ENCODE measurements at places on chromosomes 1 and 21.

- H3K36me3 ChIP-seq = peaks cover 5% of the 10 kb centered on the region
- no peak overlapping the region for H3K4me3 ChIP-seq
- H3K27me3 ChIP-seq = no peaks in the 10 kb centered on the region
Observed at GRCh38 chr1:39091845-39092645, 65.9 kb downstream of the NDUFS5 start.

DNA sequence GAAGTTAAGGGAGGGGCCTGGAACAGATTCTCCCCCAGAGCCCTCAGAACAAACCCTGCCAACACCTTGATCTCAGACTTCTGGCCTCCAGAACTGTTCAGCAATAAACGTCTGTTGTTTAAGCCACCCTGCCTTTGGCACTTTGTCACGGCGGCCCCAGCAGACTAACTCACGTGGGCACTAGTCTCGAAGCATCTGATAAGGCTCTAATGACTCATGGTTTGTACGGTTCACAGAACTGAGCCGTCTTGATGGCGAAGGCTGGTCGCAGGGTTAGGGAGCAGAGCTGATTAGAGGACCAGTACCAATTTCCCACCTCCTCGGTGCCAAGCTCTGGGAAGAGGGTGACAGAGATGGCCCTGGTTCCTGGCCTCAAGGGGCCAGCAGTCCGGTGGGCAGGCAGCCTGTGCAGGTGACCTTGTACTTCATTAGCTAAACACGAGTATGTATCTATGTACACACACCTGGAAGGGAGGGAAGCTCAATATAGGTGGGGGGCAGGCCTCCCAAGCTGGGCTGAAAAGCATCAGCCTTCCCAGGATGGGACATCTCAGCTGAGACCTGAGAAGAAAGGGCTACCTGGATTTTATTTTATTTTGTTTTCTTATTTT, 112.8 kb downstream of the MRPS6 start:
- no peak overlapping the region for H3K27ac ChIP-seq
- no peak for DNase-seq
- H3K4me3 ChIP-seq = no peak overlapping the region
- no peaks in the 10 kb centered on the region for H3K27me3 ChIP-seq
- H3K4me1 ChIP-seq = no peaks in the 10 kb centered on the region

DNA sequence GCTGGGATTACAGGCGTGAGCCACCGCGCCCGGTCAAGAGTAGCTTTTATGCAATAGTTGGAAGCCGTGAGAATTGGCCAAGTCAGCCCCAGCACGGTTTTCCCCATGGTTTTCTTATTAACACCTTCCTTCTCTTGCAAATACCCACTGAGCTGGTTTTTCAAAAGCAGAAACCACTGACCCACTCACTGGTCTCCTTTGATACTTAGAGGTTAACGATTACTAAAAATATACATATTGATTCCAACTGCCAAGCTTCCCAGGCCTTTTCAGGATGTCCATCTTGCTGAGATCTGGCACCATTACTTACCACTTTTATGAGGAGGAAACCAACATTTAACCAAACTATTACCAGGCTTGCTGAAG, 25.9 kb upstream of the TARDBP start:
- H3K36me3 ChIP-seq = peaks cover 3% of the 10 kb centered on the region
- H3K4me3 ChIP-seq = no peak overlapping the region
- no peak overlapping the region for H3K27ac ChIP-seq
- DNase-seq = no peak

GRCh38 chr1:167763525-167764220, 41.9 kb downstream of the MPZL1 start:
- peaks cover 17% of the 10 kb centered on the region for H3K4me1 ChIP-seq
- no peaks in the 10 kb centered on the region for H3K27me3 ChIP-seq
- DNase-seq = no peak
- H3K36me3 ChIP-seq = no peaks in the 10 kb centered on the region
- no peak overlapping the region for H3K27ac ChIP-seq
- no peak overlapping the region for H3K4me3 ChIP-seq

DNA sequence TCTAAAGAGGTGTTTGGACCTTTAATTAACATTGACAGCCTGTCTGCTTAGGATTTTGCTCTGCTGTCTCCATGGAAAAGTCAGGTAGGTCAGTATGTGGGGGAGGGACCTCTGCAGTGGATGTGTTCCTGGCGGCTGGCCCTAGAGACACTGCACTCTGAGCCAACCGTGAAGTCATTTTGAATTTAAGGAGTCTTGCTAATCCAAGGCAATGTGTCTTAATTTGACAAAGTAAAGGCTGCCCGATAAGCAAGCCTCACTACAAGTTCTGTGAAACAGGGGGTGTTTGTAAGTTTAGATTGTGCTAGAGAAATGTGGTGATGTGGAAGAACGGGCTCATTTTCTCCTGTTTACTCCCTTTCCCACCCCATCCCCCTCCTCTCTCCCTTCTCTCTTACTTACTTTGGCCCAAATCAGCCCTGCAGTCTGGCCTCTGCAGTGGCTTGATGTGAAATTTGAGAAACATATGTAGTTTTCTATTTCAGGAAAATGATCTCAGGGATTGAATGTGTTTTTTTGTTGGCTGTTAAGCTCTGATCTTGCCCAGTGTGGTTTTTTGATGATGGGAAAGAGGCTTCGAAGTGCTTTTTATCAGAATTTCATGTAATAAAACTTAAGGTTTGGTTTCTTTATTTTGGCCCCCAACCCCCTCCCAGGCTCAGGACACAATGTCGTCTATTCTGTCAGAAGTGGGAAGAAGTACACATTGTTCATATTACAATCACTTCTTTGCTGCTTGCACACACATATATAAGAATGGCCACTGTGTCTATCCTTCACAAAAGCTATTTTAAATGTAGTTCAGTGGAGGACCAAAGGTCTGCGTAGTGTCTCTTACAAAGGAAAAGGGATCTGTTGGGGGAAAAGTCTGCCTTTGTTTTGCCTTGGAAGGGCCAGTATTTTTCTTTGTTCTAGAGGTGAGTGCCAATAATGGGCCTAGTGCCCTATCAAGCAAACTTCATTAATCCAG, 96.6 kb downstream of the FGGY start:
- peaks cover 3% of the 10 kb centered on the region for H3K4me1 ChIP-seq
- H3K27ac ChIP-seq = no peak overlapping the region
- H3K4me3 ChIP-seq = no peak overlapping the region
- H3K36me3 ChIP-seq = no peaks in the 10 kb centered on the region
- DNase-seq = no peak
- H3K27me3 ChIP-seq = no peaks in the 10 kb centered on the region

DNA sequence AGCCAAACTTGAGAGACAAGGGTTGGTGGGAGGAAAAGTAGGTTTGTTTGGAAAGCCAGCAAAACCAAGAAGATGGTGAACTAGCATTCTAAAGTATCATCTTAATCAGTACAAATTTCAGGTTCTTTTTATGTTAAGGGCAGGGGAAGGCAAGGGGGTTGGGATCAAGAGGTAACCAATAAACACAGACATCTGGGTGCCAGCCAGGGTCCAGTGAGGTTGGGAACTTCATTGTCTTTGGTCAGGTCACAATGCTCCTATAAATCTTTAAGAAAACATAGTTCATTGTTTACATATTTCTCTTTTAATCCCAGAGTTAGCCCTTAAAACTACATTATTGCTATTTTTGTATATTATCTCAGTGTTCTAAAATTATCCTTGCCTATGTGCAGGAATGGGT, 126.2 kb upstream of the NR5A2 start:
- no peak overlapping the region for H3K27ac ChIP-seq
- H3K36me3 ChIP-seq = no peaks in the 10 kb centered on the region
- H3K27me3 ChIP-seq = peaks cover 12% of the 10 kb centered on the region

- H3K4me3 ChIP-seq = no peak overlapping the region
- no peaks in the 10 kb centered on the region for H3K4me1 ChIP-seq
- DNase-seq = no peak
- H3K27me3 ChIP-seq = no peaks in the 10 kb centered on the region
- no peak overlapping the region for H3K27ac ChIP-seq
Observed at GRCh38 chr1:159932296-159933285, 7.3 kb upstream of the TAGLN2 start.

GRCh38 chr1:89883030-89883379, 62.2 kb downstream of the LRRC8D start:
- H3K27ac ChIP-seq = no peak overlapping the region
- no peak overlapping the region for H3K4me3 ChIP-seq
- no peaks in the 10 kb centered on the region for H3K27me3 ChIP-seq
- peaks cover 8% of the 10 kb centered on the region for H3K4me1 ChIP-seq

- no peak for DNase-seq
- H3K27me3 ChIP-seq = no peaks in the 10 kb centered on the region
- H3K27ac ChIP-seq = no peak overlapping the region
Observed at GRCh38 chr21:25107708-25108107, 499.6 kb downstream of the MRPL39 start.

DNA sequence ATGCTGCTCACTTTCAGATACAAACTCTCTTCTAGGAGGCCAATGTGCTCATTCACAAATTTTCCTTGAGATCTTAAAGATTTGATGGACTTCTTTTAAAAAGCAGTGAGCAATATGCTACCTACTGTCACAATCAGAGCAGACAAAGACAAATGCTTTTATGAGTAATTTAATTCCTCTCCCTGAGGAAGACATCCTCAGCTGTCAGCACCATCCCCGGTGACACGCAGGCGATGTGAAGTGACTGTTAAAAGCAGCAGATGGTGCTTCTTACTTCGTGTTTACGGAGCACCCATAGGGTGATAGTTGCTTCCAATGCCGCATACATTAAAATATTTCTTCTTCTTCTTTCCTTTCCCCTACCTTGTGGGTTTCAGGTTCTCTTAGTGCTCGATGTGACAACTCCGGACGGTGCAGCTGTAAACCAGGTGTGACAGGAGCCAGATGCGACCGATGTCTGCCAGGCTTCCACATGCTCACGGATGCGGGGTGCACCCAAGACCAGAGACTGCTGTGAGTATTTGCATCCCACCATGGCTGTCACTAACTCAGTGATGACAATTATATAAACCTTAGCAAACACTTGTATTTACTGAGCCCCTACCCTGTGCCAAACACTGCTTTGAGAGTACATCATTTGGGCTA, 29.1 kb downstream of the LAMC2 start:
- peaks cover 3% of the 10 kb centered on the region for H3K36me3 ChIP-seq
- H3K4me3 ChIP-seq = no peak overlapping the region

GRCh38 chr1:221458447-221459156, 283.3 kb downstream of the DUSP10 start:
- no peaks in the 10 kb centered on the region for H3K4me1 ChIP-seq
- H3K27me3 ChIP-seq = peaks cover 18% of the 10 kb centered on the region
- H3K4me3 ChIP-seq = no peak overlapping the region
- no peak overlapping the region for H3K27ac ChIP-seq

GRCh38 chr1:98761219-98761865, 99.8 kb downstream of the SNX7 start:
- DNase-seq = no peak
- peaks cover 5% of the 10 kb centered on the region for H3K27me3 ChIP-seq
- H3K27ac ChIP-seq = no peak overlapping the region
- no peak overlapping the region for H3K4me3 ChIP-seq
- peaks cover 4% of the 10 kb centered on the region for H3K4me1 ChIP-seq
- H3K36me3 ChIP-seq = no peaks in the 10 kb centered on the region

GRCh38 chr1:222956601-222957000, 141.8 kb downstream of the DISP1 start:
- H3K27me3 ChIP-seq = no peaks in the 10 kb centered on the region
- DNase-seq = no peak
- H3K27ac ChIP-seq = no peak overlapping the region
- no peak overlapping the region for H3K4me3 ChIP-seq
- peaks cover 6% of the 10 kb centered on the region for H3K36me3 ChIP-seq

GRCh38 chr21:45999581-46000181, 18.1 kb downstream of the COL6A1 start:
- no peak for DNase-seq
- H3K4me3 ChIP-seq = no peak overlapping the region
- no peaks in the 10 kb centered on the region for H3K36me3 ChIP-seq
- H3K27ac ChIP-seq = no peak overlapping the region

- H3K4me1 ChIP-seq = no peaks in the 10 kb centered on the region
- DNase-seq = no peak
- no peaks in the 10 kb centered on the region for H3K27me3 ChIP-seq
- no peaks in the 10 kb centered on the region for H3K36me3 ChIP-seq
- no peak overlapping the region for H3K4me3 ChIP-seq
Observed at GRCh38 chr1:94992161-94992560, 65.3 kb upstream of the CNN3 start.
